ENCODE measurements at places on chromosomes 5 and 9.
A peak's percentile ranks its signal among the peaks of the same experiment; 100 is the strongest.

- DNase-seq: no peak
Measured at GRCh38 chr5:108801301-108801700, 53.6 kb downstream of the FER start.

GRCh38 chr5:74017112-74017511, 391.1 kb downstream of the ARHGEF28 start:
- DNase-seq: no peak

GRCh38 chr5:36200513-36200912, 41.2 kb downstream of the NADK2 start:
- DNase-seq: no peak

DNA sequence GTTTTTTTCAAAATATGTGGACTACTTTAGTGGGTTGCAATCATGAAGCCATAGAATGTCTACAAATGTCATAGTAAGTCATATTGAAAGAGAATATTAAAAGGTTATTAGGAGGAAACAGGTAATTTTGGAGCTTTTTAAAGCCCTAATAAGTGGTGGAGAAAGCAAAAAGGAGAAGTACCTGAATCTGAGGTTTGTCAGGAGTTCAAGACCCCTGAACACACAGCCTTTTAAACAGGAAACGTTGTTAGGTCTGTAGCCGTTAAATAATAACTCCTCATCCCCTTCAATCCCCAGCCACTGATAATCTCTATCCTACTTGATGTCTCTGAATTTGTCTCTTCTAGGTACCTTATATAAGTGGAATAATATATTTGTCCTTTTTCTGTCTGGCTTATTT, 51.1 kb downstream of the SPEF2 start:
- DNase-seq: no peak

GRCh38 chr5:98108497-98108896, 665.0 kb upstream of the RGMB start:
- no peak for DNase-seq

DNA sequence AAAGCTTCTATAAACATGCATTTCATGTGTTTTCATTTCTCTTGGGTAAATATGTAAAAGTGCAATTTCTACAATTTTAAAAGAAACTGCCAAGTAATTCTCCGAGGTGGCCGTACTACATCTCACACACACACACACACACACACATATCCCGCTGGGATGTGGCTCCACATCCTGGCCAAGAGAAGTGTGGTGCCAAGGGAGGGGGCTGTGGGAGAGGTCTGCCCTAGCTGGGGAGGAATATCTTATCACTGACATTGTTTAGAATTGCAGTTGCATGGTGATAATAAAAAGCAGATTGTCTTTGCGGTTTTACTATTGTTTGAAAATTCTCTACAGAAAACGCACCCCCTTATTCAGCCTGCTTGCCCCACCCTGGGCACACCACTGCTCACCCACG, 558.4 kb downstream of the BNC2 start:
- no peak for DNase-seq

DNA sequence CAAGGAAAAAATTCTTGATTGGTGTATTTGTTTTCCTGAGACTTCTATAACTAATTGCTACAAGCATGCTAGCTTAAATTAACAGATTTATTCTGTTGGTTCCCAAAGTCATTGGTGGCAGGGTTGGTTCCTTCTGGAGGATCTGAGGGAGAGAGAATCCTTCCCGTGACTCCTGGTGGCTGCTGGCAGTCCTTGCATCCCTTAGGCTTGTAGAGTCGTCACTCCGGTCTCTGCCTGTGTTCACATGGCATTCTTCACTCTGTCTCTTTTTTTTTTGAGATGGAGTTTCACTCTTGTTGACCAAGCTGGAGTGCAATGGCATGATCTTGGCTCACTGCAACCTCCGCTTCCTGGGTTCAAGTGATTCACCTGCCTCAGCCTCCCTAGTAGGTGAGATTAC, 5.3 kb downstream of the CDK9 start:
- no peak for DNase-seq

DNA sequence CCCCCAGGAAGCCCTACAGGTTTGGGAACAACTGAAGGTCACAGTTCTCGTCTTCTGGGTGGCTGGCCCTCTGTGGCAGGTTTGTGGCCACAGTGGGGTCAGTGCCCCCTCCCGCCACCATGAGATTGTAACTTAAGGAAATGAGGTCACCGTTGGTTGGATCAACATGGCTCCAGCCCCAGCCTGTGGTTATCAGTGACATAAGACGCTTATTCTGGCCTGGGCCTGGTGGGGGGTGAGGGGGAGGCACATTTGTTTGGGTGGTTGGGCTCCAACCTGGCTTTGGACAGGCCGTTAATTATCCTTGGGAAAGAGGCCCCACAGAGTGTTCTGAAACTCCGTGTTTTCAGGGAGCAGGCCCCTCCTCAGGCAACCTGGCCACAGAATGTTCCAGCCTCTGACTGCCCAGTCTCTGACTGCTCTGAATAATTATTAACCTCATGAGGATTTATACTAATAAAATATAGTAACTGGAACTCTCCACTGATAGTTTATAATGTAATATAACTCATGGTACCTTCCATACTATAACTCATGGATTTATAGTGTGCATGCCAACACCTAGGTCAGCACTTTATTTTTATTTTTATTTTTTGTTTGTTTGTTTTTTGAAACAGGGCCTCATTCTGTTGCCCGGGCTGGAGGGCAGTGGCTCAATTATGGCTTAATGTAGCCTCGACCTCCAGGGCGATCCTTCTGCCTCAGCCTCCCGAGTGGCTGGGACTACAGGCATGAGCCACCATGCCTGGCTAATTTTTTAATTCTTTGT, 58.0 kb upstream of the RPL26L1 start:
- no peak for DNase-seq

DNA sequence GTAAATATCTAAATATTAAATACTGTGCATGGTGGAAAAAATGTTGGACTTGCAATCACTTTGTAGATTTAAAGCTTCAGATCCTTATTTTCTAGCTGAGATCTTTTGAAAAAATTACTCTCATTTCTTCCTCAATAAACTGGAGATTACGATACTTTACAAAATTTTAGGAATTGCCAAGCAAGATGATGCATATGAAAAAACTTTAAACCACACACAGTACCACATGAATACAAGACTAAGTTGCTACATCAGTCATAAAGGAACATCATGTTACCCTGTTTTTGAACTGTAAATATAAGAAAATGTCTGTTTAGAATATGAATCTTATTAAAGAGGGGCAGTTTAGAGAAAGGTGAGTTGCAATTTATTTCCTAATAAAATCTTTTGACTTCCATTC, 703.6 kb upstream of the NUDT12 start:
- DNase-seq: no peak

DNA sequence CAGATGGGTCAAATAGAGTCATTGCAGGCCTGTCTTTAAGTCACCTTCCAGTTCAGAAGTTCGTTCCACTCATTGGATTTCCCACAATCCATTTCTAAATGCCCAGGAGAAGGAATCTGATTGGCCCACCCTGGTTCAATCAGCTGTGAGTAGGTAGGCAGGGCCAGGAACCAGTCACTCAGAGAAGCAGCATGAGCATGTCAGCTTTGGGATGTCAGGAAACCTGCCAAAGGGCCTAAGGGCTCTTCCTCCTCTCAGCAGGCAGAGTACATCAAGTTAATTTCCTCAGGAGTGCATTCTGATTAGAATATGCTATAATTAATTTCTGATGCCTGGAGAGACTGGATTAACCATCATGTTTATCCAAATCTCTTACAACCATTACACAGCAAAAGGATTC, 412.9 kb upstream of the CCNH start:
- no peak for DNase-seq

- DNase-seq: no peak
Measured at GRCh38 chr9:30244877-30245276, 2139.6 kb upstream of the ACO1 start.

GRCh38 chr5:159458217-159458711, 128.0 kb upstream of the IL12B start:
- no peak for DNase-seq

- DNase-seq: no peak
Measured at GRCh38 chr9:111542497-111543254, 17.7 kb downstream of the ZNF483 start.

- no peak for DNase-seq
Measured at GRCh38 chr5:72767289-72768010, 49.0 kb upstream of the TNPO1 start.

DNA sequence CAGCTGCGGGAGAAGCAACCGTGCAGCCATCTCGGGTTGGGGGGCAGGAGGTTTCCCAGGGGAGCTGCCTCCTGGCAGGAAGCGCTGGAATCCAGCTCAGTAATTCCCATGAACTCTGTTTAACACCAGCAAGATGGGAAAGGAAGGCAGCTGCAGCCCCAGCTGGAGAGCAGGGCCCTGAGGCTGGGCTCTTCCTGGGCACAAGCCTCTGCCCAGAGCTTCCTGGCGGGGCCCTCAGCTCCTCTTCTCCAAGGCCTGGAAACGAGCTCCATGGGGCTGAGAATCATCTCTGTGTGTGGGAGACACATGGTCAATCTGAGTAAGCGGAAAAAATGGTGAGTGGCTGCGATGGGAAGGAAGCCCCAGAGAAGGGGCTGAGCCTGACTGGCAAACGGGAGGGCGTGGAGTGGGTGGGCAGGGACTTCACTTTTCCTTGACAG, 6.3 kb downstream of the MRPL36 start:
- no peak for DNase-seq

DNA sequence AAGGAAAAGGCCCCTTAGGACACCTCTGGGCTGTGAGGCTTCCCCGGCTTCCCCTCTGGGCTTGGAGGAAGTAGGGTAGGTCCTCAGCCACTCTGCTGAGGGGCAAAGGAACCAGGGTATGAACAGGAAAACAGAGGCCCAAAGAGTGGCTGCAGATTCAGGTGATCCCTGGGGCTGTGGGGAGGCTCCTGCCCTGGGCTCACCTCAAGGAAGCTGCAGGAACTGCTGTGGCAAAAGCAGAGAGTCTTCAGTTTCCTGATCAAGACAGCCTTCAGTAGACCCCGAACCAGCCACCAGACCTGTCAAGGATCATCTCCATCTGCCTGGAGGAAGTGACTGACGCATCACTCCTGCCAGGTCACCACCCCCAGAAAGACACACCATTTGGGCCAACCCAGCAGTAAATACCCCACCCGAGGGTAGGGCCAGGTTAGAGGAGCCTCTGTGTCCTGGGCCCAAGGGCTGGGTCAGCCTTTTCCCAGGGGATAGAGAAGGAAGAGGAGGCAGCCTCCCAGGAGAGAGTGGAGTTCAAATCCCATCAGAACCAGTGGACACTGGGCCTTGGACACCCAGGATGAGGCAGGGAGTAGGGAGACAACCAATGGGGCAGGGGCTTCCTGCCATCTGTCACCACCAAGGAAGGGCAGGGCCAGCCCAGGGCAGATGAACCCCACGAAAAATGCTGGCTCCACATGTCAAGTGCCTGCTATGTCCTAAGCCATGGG, 5.8 kb upstream of the ST6GALNAC6 start:
- no peak for DNase-seq

GRCh38 chr5:66807743-66808142, 211.6 kb downstream of the MAST4 start:
- peak; percentile 43 for DNase-seq

DNA sequence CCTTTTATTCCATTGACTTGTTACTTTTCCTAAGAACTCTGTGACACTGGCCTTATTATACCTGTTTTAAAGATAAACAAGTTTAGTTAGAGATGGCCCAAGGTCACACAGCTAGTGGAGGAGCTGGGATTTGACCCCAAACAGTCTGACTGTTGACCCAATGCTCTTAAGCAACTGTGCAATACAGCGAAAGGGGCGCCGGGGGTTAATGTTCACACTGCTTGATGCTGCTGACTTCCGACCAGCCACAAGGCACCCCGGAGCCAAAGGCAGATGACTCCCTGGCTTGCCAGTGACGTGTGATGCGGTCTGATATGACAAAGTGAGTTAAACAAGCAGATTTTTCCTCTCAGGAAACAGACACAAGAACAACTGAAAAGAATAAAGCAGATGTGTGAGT, 23.9 kb downstream of the PIK3R1 start:
- DNase-seq: no peak

GRCh38 chr5:139453683-139454567, 8.6 kb downstream of the ECSCR start:
- DNase-seq: no peak

GRCh38 chr5:129608350-129608749, 139.5 kb upstream of the MINAR2 start:
- DNase-seq: no peak

- DNase-seq: no peak
Measured at GRCh38 chr9:30628915-30629567, 1755.4 kb upstream of the ACO1 start.

GRCh38 chr5:6396836-6397535, 18.6 kb upstream of the MED10 start:
- no peak for DNase-seq

GRCh38 chr5:180784497-180785097, 18.0 kb downstream of the MGAT1 start:
- DNase-seq: peak; percentile 26

- DNase-seq: no peak
Measured at GRCh38 chr9:123175854-123176629, 92.3 kb downstream of the STRBP start.

GRCh38 chr9:78544230-78544629, 247.3 kb downstream of the PSAT1 start:
- no peak for DNase-seq

DNA sequence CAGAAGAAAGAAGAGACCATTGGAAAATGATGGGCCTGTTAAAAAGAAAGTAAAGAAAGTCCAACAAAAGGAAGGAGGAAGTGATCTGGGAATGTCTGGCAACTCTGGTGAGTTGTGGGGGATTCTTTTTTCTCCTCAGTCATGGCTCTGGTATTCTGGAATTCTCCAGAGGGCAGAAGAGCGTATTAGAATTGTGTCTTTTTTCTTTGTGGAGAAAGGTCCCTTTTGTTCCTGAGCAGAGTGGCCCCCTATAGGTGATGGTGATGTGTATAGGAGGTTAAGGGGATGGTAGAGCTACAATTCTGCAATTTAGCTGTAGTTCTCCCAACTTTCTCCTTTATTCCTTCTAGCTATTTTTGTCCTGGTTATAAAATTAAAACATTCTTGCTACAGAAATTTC, 1.6 kb upstream of the DHFR start:
- no peak for DNase-seq

DNA sequence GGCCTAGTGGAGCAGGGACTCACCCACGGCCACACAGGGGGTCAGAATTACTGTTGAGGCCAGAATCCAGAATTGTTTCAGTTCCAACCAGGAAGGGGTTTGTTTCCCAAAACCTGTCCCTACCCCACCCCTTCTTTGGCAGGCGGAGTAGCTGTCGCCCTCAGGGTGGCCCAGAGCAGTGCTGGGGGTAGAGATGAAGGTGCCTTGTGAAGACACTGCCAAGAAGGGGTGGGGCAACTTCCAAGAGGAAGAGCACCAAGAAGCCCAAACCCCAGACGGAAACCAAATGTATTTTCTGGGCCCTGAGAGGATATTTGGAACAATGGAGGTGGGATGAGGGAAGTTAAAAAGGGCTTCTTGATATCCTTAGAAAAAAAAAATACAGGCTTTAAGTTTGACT, 11.4 kb upstream of the NDST1 start:
- no peak for DNase-seq

GRCh38 chr5:179802950-179803562, 3.6 kb downstream of the MGAT4B start:
- no peak for DNase-seq

GRCh38 chr5:861442-862366, 10.9 kb upstream of the ZDHHC11 start:
- DNase-seq: no peak

Data from NCI-H1694 (cell line).